ENCODE measurements at places on chromosomes 5 and 9. TPM values are rescaled to one million over a fixed set of nuclear protein-coding genes. Genes with fewer than 3 reads are reported as not detected.

Gene GRXCR2
- not detected for total RNA-seq

Gene CDH9
- not detected for total RNA-seq

Gene TAF7
- total RNA-seq = 88.5 TPM

Gene TAF1L
- not detected for total RNA-seq

Gene SLC36A3
- not detected for total RNA-seq

Gene PCDH12
- 17.5 TPM for total RNA-seq

Gene SLC46A2
- total RNA-seq = not detected

Gene ROR2
- total RNA-seq = 0.37 TPM

Gene ZNF658
- 6.8 TPM for total RNA-seq

Gene ZNF484
- 8.9 TPM for total RNA-seq

Gene EIF4E1B
- not detected for total RNA-seq

Gene SPATA31C1
- total RNA-seq = not detected

Gene GPR151
- total RNA-seq = not detected

- DNase-seq = no peak
Measured at GRCh38 chr5:95962785-95963184, 1.1 kb upstream of the ELL2 start.

GRCh38 chr5:124924729-124925128 is 178.3 kb upstream of the ZNF608 start:
- DNase-seq = no peak

- no peak for DNase-seq
Measured at GRCh38 chr5:118407958-118408357, 580.4 kb downstream of the DTWD2 start.

DNA sequence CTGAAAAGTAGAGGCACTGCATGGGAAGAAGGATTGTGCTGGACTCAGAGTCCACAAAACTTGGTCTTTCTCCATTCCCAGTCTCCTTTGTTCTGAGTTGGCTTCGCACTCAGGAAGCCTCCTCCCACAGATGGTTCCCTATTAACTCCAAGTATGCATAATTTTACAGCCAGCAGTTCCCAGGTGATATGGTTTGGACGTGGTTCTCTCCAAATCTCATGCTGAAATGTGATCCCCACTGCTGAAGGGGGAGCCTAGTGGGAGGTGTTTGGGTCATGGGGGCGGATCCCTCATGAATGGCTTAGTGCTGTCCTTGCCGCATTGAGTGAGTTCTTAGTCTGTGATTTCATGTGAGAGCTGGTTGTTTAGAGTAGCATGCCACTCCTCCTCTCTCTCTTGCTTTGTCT is 86.6 kb downstream of the FEM1C start:
- DNase-seq = no peak

GRCh38 chr5:91397791-91398190 is 14.7 kb upstream of the ARRDC3 start:
- DNase-seq = no peak

GRCh38 chr9:130576176-130576575 is 3.2 kb upstream of the FUBP3 start:
- no peak for DNase-seq

GRCh38 chr9:78026416-78026815 is 5.2 kb downstream of the GNAQ start:
- no peak for DNase-seq

DNA sequence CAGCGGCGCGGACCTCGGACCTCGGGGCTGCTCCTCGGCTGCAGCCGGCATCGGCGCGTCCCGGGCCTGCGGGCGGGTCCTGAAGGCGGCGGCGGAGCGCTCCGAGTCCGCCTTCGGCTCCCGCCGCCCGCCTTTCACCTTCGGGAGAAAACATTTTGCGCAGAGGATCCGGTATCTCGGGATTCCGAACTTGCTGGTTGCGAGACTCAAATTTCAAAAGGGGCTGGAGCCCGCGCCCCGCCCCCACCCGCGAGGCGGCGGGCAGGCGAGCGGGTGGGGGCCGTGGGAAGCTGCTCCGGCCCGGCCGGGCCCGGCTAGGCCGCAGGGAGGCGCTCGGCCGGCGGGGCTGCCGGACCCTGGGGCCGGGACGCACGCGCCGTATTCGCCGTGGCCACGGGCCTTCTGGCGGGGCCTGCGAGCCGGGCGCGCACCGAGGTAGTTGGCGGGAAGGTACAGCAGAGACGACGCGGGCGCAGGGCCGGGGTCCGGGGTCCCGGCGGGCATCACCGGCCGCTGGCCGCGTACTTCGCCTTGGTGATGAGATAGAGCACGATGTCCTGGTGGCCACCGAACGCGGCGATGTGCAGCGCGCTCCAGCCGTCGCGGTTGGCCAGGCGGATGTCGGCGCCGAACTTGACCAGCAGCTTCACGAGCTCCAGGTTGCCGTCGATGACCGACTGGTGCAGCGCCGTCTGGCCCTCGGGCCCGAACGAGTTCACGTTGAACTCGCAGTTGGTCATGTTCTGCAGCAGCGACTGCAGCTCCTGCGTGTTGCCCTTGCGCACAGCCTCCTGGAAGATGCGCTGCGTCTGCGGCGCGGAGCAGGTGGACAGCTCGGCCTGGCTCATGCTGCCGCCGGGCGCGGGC is 757 bp downstream of the NRARP start:
- peak; percentile 42 for DNase-seq

DNA sequence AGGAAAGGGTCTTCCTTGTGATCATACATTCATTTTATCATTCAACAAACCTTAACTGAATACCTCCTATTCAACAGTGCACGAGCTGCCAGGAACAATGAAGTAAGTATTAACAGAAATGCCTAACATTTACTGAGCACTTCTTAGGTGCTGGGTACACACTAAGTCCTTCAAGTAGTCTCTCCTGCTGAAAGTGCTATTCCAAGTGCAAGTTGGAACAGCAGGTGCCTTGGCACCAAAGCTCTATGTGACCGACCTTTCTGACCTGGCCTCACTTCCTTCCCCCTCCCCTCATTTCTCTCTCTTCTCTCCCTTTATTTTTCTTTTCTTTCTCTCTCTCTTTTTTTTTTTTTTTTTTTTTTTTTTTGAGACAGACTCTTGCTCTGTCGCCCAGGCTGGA is 94.5 kb downstream of the GRIA1 start:
- DNase-seq = no peak

GRCh38 chr9:11742471-11742870 is 950.7 kb upstream of the TYRP1 start:
- no peak for DNase-seq

DNA sequence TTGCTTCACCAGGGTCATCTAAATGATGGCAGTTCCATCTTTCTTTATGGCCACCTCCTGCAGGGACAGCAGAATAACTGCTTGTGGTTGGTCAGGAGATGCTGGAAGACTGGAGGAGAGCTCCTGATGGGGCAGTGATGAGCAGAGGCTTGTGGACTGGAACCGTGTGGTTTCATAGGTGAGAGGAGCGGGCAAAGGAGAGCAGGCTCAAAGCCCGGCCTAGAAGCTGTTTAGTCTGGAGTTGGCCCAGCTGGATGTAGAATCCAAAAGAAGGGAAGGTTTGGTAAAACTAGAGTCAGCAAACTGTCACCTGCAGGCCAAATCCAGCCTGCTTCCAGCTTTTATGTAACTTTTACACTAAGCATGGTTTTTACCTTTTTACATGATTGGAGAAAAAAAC is 32.9 kb upstream of the TLE1 start:
- no peak for DNase-seq

DNA sequence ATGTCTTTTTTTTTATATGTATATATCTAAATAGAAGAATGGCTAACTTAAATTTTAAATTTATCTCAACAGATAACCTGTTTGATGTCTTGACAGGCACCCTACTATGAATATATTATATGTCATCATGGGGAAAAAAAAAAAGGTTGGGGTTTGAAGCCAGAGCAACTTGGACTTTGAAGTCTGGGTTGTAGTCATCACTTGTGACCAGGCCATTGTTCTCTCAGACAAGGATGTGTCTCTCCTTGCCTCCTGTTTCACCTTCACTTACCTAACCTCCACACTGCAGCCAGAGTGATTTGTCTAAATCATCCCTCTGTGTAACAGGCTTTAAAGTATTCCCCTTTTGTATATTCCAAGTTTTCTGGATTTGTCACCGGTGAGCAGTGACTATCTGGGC is 56.7 kb upstream of the TNFSF8 start:
- no peak for DNase-seq

DNA sequence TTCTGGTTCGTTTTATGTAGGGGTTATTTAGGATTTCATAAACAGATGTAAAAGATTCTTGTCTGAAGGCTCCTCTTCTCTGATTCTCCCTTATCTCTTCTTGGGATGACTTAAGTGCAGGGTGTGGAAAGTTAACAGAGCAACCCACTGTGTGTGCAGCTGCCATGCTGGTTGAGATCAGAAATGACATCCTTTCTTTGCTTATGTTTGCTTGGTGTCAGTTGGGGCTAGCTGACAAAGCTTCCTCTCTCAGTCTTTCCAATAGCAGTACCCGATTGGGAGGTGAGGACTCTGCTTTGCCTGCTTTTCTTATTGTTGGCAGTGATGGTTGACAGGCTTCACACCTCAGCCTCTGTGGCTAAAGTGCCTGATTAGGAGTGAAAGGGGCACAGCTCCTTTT is 26.5 kb downstream of the OGN start:
- no peak for DNase-seq

DNA sequence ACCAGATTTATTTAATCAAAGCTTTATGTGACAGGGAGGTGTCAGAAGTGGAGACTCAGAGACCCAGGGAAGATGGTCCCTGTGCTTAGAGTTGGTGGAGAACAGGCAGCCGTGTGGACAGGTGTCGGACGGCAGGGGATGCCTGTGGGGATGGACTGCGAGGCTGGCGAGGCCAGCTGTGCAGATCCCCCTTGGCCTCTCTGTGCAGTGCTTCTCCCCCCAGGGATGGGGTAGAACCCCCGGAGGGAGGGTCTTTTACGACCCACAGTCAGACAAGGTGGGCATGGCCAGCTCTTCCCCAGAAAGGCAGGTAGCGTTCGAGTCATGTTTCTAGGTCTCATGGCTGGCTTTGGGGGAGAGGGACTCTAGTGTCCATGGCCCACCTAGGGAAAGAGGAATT is 4.7 kb upstream of the SLC2A6 start:
- DNase-seq = no peak

DNA sequence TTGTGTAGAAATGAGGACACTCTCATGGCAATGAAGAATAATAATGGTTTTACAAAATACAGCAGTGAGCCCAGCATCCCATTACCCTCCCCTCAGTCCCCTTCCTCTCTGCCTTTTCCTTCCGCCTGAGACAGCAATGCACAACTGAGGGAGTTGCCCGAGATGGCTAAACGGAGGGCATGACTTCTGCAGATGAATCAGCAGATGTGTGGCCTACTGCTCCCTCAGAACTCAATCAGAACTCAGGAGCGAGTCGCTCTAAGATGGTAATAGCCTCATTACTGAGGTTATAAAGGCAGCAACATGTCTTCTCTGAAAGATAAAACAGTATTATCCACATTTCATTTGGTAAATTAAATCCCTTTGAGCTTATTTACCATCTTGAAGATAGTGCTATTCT is 326.6 kb downstream of the ENC1 start:
- DNase-seq = no peak

DNA sequence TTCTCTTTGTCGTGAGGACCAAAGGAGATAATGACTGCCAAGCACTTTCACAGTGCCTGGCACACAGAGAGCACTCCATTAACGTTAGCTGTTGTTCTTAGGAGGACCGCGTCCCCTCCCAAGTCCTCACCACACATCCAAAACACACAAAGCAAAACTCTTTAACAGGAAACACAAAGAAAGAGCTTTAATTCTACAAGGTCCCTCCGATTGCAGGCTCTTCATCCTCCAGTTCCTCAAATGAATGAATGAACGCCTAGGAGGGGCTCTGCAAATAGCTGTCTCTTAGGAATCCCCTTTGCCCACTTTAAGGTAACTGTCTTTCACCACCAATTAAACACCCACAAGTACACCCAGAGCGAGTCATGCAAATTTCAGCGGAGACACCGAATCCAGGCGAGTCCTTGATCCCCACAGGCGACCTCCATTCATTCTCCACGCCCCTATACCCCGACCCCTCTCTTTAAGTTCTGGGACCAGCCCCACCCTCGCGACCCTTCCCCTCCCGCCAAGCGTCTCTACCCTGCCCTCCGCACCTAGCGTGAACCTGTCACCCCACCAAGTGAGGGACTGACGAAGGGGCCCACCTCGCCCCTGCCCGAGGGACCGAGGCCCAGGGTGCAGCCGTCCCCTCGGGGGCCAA is 644 bp downstream of the TSC1 start:
- no peak for DNase-seq

GRCh38 chr9:109579191-109579948 is 81.3 kb upstream of the PTPN3 start:
- DNase-seq = no peak

DNA sequence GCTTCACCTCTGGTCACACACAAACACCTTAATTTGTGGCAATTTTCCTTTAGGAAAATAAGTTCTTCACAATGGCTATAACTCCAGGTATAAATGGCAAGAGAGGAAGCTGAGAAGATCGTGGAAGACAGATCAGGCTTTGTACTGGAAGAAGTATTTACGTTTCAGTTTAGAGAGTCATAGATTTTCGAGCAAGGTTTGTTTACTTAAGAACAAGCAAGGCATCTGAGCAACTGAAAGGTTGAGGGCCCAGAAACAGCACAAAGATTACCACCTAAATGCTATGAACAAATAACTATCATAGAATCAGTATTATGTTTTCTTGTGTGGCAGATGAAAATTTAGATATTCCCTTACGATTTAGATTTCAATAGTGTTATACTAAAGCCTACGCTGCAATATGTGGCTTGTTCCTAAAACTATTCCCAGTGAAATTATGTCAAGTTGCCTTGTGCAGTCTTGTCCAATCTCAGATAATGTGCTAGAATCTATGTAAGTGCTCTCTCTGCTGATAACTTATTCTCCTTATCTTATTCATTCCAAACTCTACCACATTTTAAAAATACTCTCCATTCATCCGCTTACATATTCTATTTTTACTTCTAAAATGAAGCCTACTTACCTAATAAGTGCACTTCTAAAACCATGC is 6.7 kb downstream of the SLCO4C1 start:
- no peak for DNase-seq

- no peak for DNase-seq
Measured at GRCh38 chr5:73230264-73231245, 57.6 kb downstream of the TMEM174 start.

DNA sequence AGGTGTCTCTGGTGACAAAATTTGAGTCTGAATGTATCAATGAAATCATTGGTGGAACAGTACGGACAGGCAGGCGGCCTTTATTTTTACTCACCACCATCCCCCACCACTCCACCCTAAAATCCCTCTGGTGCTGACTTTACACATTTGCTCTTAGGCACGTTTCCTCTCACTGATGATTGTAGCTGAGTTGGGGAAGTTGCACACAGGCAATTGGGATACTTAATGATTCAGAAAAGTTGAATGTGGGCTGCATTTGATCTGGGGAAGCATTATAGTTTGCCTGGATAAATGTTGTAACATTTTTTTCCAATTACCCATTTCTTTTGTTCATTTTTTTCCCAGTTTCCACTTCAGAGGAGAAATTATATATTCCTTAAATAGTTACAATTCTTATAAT is 658.4 kb downstream of the TLR4 start:
- DNase-seq = no peak

DNA sequence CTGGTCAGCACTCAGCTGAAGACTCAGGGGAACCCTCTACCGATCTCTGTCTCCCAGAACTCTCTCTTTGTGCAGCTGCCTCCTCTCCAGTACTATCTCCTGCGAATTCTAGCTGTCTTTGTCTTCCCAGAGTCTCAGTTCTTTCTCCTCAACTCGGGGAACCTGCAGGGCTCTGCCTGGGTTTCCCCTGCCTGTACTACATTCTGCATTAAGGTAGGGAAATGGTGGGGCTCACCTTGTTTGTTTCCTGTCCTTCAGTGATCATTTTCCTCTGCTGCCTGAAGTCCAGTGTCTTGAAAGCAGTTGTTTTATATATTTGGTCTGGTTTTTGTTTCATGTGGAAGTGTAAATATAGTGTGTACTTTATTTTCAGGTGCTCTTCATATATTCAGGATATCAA is 43.1 kb upstream of the IGFBPL1 start:
- no peak for DNase-seq
